ENCODE measurements at places on chromosomes 4 and X.

- no peak for DNase-seq
These were observed 395.9 kb upstream of the HS3ST1 start for GRCh38 chr4:11824566-11824965.

DNA sequence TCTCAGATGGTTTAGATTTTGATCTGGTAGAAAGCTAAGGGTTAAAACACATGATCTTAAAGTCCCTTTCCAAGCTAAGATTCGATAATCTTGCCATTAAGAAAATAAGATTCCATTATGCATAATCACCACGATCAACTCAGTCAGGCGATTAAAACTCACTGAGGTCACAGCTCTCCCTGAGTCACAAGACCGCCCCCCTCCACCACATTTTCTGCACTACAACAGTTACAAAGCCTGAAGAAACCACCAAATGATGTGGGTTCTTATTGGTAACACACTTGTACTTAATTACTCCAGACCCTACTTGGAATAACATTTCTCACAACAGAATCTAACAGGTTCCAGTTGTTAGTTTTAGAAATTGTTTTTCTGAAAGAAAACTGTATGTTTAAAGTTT is 62.8 kb downstream of the SH3KBP1 start:
- DNase-seq = no peak

DNA sequence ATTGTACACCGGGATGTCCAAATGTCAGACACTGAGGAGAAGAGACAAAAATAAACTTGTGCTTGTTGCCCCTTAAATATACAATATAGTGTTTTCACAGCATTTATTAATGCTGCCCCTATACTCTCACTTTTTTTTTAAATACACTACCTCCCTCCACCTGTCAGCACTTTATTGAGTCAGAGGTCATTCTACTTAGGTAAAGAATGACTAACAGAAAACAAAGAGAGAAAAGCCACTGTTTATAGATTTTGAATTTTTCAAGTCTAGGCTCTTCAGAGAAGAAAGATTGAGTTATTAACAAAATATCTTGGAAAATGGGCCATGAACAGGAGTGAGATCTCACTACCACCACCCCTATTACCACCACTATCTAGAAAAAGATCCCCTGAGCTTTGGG is 58.1 kb downstream of the NIPAL1 start:
- no peak for DNase-seq

- no peak for DNase-seq
These were observed 134.8 kb downstream of the HS3ST1 start for GRCh38 chr4:11293866-11294265.

DNA sequence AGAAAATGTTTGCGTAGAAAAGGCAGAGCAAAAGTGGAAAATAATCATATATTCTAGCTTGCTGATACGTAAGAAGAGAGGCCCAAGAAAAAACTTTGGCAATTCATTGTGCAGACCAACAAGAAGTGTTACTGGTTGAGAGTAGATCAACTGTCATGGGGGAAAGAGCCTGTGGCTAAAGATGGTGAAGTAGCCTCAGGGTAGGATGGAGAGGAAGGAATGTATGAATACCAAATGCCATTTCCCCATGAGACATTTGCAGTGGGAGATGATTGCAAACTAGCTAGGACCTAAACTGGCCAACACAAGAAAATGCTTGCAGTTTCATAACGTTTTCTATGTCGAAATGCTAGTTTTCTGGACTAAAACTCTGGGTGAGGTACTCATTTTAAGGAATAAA is 47.7 kb upstream of the ADGRL3 start:
- no peak for DNase-seq

DNA sequence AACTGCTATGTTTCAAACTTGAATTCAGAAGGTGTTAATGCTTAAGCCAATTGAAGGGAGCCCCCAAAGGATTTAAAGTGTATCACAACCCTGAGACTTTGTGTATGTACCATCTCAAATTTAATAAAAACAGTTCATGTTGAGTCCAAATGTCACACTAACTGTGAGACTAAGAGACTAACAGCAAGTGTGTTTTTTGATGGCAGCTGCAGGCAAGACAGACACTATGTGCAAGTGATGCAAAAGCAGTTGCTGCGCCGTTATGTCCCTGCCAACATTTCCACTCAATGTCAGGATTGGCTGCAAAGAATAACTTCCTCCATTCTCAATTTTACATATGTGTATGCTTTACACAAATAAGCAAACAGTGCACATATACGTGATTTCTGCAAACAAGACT is 594.6 kb downstream of the IL15 start:
- no peak for DNase-seq

GRCh38 chr4:170102426-170102825 is 12.7 kb upstream of the AADAT start:
- no peak for DNase-seq

GRCh38 chrX:43720961-43721360 is 64.9 kb downstream of the MAOA start:
- DNase-seq = no peak

DNA sequence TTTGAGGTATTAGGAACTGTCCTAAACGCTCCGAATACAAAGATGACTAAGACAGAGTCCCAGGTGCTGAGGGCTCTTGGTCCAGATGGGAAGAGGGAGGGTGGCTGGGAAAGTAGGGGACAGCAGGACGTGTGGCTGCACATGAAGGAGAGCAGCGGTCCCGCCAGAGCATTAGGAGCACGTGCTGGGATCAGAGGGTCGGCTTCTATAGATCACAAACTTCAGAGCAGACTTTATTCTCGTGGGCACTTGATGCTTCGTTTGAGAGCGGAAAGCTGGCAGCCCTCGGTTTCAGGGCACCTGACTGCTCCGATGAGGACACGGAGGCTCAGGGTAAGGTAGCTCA is 26.1 kb downstream of the ZBTB49 start:
- no peak for DNase-seq

DNA sequence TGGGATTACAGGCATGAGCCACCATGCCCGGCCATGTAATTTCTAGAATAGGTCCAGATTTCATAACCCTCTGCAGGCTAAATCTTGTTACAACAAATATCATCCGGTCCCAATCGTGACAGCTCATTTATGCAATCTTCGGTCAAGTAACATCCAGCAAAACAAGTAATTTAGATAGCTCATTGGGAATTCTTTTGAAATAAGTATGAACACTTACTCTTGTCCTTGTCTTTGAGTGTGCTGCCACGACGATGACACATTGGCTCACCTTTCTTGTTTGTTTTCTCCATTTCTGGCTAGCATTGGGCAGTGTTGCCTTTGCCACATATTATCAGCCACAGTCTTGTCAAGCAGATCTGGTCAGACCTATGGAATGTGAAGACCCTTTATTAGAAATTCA is 92.0 kb downstream of the PHEX start:
- DNase-seq = no peak

GRCh38 chr4:102693262-102693850 is 67.4 kb downstream of the MANBA start:
- no peak for DNase-seq

GRCh38 chr4:13611283-13611842 is 16.2 kb downstream of the BOD1L1 start:
- DNase-seq = no peak

All from naive thymus-derived CD4-positive, alpha-beta T cell (primary cell).